ENCODE measurements at places on chromosomes 3 and 15. TPM values are rescaled to one million over a fixed set of nuclear protein-coding genes. Genes with fewer than 3 reads are reported as not detected.

GRCh38 chr3:102069211-102069662, 219.9 kb downstream of the NFKBIZ start:
- no peak for DNase-seq

GRCh38 chr3:128841926-128842920, 37.2 kb upstream of the ACAD9 start:
- DNase-seq, result no peak

GRCh38 chr3:143081844-143082778, 37.5 kb upstream of the CHST2 start:
- no peak for DNase-seq

- no peak for DNase-seq
These were observed 843 bp downstream of the CHRNA5 start for GRCh38 chr15:78565951-78566774.

DNA sequence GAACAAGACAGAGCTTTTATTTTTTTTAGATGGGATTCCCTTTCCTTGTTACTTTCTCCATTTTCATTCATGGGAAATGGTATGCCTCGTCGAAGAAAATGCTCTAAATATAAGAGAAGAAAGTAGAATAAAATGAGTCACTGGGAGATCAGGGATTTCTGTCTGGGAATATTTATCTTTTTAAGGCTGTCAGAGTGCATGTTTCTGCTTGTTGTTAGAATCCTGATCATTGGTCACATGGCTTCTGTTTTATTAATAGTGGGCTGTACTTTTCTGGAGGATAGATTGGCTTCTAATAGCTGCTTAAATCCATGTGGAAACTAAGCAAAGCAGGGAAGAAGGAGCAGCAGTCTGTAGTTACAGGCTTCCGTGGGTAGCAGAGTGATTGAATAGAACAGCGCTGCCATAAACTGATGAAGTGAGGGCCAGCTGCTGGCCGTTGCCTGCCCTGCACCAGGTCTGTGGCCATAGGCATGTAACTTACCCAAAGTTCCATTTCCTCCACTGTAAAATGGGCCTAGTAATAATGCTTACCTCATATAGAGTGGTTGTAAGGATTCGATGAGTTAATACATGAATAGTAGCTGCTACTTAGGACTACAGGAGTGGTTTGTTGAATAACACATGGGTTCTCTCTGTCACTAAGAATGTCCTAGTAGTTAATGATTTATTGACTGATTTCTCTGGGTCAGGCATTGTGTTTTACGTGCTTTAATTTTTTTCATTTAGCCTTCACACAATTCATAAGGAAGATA, 289.9 kb downstream of the SATB1 start:
- no peak for DNase-seq

Gene FBN1
- total RNA-seq, result 67.9 TPM

Gene WWTR1
- 97.4 TPM for total RNA-seq
